ENCODE measurements at places on chromosomes 12 and 14.

DNA sequence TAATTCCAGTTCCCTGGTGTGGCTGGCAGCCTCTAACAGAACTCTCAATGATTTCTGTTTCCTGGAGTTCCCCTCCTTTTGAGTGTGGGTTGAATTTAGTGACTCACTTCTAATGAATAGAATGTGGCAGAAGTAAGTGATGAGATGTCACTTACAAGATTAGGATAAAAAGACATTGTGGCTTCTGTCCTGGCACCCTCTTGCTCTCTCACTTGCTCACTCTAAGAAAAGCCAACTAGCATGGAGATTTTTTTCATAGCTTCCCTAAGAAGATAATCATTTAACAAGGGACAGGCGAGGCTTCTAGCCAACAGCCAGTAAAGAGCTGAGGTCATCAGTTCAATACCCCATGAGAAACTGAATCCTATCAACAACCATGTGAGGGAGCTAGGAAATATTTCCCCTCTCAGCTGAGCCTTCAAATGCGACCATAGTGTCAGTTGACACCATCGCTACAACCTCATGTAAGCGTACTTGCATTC is 156.7 kb downstream of the TMTC3 start:
- no peak for DNase-seq

- DNase-seq: no peak
Observed at GRCh38 chr14:105917933-105918436, 391.6 kb downstream of the TMEM121 start.

GRCh38 chr12:39327510-39327909 is 115.4 kb downstream of the KIF21A start:
- no peak for DNase-seq

DNA sequence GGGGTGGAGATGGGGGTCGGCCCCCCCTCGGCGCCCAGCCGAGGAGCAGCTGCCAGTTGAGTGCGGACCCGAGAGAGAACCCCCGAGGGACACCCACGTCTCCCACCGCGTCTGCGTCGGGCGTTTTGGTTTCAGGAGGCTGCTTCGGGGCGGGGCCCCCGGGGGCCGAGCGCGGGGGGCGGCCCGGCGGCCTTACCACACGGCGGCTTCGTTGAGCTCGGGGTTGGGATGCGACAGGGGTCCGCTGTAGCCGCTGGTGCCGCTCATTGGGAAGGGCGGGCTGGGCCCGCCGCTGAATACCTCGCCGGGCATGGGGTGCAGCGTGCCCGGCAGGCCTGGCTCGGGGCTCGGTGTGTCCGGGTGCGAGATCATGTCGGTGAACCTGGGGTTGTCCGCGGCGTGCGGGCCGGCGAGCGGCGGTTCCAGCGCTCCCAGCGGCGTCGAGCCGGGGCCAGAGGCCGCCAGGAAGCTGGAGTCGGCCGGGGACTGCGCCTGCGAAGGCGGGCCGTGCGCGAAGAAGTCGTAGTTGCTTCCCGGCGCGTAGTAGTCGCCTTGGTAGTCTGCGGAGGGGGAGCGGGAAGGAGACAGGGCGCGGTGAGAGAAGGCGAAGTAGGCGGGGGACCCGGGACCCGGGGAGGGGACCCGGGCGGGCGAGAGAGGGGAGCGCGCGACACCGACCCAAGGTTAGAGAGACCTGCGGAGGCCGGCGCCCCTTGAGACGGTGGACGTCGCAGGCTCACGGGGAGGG is 8.5 kb downstream of the LHX5 start:
- no peak for DNase-seq

- DNase-seq: no peak
Observed at GRCh38 chr12:30696486-30696885, 817 bp upstream of the IPO8 start.

DNA sequence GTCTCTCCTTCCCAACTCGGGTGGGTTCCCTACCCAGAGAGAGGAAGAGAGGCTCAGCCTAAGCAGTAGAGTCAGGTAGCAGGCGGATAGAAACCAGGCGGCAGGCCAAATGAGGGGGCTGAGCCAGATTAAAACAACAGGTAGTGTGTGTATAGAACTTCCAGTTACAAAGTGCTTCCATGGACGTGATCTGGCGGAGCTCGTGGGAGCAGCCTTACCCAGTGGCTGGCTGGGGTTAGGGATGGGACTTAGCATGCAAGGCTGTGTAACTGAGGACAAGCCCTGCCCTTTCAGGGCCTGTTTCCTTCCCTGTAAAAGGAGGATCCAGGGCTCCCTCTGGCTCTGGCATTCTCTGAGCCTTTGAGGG is 8.3 kb downstream of the KRT80 start:
- DNase-seq: no peak

GRCh38 chr12:9922429-9922828 is 9.7 kb downstream of the CLEC2A start:
- no peak for DNase-seq

DNA sequence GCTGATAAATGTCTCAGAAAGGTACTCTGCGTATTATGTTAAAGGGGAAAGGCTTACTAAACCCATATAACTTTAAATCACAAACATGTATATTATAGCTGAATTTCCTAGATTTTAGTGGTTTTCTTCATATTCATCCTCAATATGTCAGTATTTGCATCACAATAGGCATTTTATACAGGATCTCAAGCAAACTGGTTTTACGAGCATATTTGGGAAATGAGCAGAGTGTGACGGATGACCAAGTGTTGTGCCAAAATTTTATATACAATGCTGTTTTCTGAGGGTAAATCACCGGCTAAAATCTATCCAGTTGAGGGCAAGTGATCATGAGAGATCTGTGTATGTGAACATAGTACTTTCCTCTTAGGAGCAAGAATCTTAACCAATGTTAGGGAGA is 8.4 kb downstream of the CPM start:
- no peak for DNase-seq

DNA sequence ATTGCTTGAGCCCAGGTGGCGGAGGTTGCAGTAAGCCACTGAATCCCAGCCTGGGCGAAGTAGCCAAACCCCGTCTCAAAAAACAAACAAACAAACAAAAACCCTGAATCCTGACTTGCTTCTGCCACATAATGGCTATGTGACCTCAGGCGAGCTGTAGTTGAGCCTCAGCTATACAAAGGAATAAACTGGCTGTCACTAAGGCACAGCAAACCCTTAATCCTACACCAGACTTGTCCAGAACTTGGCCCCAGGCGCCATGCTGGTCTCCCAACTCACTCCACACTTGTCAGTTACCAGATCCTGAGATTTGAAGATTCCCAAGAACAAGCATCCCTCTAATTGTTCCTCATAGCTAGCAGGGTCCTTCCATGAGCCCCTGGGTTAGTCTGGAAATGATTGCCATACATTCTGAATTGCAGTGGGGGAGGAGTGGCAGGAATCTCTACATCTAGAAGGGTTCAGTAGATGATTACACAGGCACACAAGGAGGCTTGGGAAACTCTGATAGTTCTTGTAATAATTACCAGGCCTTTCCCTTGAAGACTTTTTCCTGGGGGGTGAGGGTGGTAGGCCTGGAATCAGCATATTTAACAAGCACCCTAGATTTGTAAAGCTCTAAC is 9.9 kb downstream of the MAP3K12 start:
- DNase-seq: no peak

- no peak for DNase-seq
Observed at GRCh38 chr12:121535150-121536053, 45.4 kb downstream of the KDM2B start.

- DNase-seq: no peak
Observed at GRCh38 chr14:96676166-96676565, 121.0 kb upstream of the VRK1 start.

- DNase-seq: no peak
Observed at GRCh38 chr12:94267537-94267872, 119.1 kb downstream of the PLXNC1 start.

DNA sequence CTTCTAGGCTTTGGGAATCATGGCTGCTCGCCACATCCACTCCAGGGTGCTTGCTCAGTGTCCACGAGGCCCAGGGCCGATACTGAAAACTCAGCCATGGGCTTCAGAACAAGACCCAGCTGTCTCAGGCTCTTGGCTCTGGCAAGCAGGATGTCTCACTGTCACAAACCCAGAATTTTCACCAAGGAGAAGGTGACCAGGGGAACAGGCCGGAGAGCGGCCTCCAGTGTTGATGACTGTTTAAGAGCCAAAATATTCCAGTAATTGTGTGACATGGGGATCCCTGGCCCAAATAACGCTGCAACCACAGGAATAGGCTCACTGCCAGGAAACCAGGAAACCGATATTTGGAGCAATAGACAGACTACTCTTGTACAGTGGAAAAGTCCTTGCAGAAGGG is 9.8 kb upstream of the SERPINA5 start:
- peak; percentile 14 for DNase-seq

DNA sequence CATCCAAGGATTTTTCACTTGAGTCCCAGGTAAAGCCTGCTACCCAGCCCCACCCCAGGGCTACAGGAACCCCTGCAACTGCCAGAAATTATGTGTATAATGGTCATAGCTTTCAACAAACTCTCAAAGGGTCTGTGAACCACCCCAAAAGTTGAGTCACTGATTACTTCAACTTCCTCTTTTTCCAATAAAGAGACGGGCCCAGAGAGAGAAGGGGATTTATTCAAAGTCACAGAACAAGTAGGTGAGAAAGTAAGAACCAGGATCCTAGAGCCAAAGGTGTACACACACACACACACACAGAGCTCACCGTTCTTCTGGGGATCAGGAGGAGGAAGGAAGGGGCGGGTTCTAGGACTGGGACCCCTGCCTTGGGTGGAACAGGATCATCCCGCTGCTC is 4.8 kb upstream of the ITPK1 start:
- DNase-seq: no peak

GRCh38 chr12:44673811-44674210 is 202.3 kb downstream of the NELL2 start:
- DNase-seq: no peak

GRCh38 chr12:128259556-128260070 is 7.4 kb upstream of the TMEM132C start:
- DNase-seq: peak; percentile 74

DNA sequence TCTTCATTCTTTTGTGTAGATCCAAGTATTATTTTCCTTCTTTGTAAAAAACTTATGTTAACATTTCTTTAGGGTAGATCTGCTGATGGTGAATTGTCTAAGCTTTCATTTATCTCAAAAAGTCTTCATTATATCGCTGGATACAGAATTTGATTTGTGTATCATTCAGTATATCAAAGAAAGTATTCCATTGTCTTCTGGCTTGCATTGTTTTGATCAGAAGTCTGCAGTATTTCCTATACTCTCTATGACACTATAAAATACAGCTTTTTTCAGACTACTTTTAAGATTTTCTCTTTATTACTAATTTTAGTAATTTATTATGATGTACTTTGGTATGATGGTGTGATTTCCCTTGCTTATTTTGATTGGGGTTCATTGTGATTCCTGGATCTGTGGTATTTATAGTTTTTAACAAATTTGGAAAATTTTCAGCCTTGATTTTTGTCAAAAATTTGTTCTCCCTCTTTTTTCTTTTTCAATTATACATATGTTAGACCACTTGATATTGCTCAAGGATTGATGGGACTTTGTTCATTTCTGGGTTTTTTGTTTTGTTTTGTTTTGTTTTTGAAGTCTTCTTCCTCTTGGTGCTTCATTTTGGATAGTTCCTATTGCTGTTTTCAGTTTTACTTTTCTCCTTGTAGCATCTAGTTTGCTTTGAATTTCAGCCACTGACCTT is 176.5 kb downstream of the ZFP36L1 start:
- DNase-seq: no peak

- DNase-seq: peak; percentile 53
Observed at GRCh38 chr14:33165144-33165925, 226.7 kb downstream of the NPAS3 start.

DNA sequence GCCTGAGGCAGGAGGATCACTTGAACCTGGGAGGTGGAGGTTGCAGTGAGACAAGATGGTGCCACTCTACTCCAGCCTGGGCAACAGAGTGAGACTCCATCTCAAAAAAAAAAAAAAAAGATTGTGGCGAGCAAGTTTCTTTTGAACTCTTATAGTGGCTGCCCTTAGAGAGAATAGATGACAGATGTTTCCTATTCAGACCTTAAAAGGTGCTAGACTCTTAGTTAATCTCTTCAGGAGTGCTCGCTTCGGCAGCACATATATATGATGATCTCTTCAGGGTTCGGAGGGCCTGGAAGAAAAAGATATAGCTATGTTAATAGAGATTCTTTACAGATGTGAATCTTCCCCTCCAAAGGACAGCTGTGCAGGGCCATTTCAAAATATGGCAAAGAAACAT is 73.1 kb upstream of the AMN1 start:
- no peak for DNase-seq

DNA sequence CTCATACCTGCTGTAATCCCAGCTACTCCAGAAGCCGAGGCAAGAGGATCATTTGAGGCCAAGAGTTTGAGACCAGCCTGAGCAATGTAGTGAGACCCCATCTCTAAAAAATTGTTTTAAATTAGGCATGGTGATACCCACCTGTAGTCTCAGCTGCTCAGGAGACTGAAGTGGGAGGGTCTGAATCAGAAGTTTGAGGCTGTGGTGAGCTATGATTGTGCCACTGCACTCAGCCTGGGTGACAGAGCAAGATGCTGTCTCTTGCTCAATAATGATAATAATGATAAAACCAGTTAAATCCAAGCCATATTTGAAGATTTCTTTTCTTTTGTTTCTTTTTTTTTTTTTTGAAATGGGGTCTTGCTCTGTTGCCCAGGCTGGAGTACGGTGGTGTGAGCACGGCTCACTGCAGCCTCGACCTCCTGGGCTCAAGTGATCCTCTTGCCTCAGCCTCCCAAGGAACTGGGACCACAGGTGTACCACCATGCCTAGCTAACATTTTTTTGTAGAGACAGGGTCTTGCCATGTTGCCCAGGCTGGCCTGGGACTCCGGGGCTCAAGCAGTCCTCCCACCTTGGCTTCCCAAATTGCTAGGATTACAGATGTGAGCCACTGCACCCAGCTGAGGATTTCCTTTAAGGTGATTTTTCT is 12.8 kb downstream of the PSMA6 start:
- no peak for DNase-seq

DNA sequence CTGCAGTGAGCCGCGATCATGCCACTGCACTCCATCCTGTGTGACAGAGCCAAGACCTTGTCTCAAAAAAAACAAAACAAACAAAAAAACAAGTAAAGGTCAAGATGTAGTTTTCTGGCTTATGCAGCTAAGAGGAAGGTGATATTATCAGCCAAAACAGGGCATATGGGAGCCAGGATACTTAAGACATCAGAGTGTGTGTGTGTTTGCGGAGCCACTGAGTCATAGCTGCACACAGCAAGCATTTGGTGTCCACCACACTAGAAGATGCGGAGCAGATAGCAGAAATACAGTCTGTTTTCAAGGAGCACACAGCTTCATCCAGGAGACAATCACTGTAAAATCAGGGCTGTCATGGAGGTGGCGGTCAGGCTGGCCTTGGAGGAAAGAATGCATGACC is 72.6 kb upstream of the REP15 start:
- no peak for DNase-seq

GRCh38 chr12:24915501-24915900 is 33.4 kb downstream of the BCAT1 start:
- DNase-seq: no peak

All from pons (tissue), 1 donor.